Heart right ventricle (tissue), 16 donors: ENCODE measurements at places on chromosomes 2 and 18. TPM values are rescaled to one million over a fixed set of nuclear protein-coding genes. Genes with fewer than 3 reads are reported as not detected.

DNA sequence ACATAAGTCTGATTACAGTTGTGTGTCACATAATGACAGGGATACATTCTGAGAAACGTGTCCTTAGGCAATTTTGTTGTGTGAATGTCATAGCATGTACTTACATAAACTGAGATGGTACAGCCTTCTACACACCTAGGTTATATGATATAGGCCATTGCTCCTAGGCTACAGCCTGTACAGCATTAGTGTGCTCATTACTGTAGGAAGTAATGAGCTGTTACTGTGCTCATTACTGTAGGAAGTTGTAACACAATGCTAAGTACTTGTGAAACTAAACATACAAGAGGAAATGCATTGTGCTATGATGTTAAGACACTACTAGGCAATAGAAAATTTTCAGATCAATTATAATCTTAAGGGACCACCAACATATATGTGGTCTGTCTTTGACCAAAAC, 72.8 kb downstream of the UPP2 start:
- no peak for DNase-seq

DNA sequence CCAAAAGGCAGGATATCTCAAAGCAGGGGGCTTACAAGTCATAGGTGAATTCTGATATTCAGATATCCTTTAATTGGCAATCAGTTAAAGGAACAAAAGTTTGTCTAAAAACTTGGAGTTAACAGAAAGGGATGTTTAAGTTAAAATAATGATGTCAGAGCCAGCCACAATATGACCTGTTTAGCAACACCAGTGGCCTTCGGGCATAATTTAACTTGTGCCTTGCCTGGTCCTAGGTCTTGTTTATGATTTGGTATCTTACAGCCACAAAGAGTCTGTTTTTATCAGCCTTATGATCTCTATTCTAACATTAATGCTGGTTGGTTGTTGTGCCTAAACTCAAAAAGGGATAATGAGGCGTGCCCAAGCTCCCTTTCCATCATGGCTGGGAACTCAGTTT, 252.9 kb downstream of the RNF152 start:
- no peak for DNase-seq

- no peak for DNase-seq
These were observed 170.0 kb upstream of the ATP5MC3 start for GRCh38 chr2:175351512-175351911.

DNA sequence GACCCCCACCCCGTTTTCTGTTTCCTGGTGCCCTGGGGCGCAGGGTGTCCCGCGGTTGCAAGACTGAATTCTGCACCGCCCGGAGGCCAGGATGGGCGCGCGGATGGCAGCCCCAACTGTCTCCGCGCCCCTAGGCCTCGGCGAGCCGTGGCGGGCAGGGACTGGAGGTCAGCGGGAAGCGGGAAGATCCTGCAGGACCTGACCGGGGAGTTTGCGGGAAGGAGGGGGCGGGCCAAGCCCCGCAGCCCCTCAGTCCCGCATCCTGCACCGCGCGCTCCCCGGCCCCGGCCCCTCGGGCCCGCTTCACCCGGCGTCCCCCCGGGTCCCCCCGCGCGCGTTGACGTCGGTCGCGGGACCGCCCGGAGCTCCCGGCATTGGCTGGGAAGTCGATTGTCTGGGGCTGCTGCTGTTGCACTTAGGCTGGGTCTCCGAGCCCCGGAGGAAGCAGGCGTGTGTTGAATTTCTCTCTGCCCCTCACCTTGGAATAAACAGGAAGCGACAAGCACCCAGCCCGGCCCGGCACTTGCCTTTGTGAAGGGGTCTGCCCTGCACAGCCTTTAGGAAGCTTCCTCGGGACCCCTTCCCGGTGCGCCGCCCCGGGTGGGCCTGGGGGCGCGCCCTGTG, at the start of gene LDLRAD4:
TSS of gene LDLRAD4 (plus strand) at position 393 of the 624 bp plus-strand sequence.
- peak; percentile 76 for DNase-seq

GRCh38 chr2:76599732-76600368, 889.1 kb upstream of the GCFC2 start:
- peak; percentile 57 for DNase-seq

DNA sequence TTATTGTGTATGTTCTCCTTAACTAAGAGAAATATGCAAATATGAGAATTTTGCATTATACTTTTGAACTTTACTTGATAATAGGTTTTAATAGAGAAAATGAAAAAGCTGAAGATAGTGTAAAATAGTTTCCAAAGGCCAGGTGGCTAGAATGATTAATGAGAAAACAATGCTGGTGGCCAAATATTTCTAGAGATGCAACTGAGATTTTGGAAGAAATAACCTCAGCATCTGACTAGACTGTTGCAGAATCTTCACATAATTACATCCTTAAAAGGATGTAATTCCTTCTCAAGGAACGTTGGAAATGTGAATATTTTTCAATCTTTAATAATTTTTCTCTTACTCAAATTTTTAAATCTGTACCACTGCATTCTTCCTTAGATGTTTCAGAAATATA, 434.4 kb downstream of the THSD7B start:
- DNase-seq: no peak

DNAJC5G gene
- 3.7 TPM for polyA plus RNA-seq
